Right ventricle myocardium superior (tissue), 1 donor: ENCODE measurements at places on chromosomes 16 and 17. TPM values are rescaled to one million over a fixed set of nuclear protein-coding genes. Genes with fewer than 3 reads are reported as not detected.

DNA sequence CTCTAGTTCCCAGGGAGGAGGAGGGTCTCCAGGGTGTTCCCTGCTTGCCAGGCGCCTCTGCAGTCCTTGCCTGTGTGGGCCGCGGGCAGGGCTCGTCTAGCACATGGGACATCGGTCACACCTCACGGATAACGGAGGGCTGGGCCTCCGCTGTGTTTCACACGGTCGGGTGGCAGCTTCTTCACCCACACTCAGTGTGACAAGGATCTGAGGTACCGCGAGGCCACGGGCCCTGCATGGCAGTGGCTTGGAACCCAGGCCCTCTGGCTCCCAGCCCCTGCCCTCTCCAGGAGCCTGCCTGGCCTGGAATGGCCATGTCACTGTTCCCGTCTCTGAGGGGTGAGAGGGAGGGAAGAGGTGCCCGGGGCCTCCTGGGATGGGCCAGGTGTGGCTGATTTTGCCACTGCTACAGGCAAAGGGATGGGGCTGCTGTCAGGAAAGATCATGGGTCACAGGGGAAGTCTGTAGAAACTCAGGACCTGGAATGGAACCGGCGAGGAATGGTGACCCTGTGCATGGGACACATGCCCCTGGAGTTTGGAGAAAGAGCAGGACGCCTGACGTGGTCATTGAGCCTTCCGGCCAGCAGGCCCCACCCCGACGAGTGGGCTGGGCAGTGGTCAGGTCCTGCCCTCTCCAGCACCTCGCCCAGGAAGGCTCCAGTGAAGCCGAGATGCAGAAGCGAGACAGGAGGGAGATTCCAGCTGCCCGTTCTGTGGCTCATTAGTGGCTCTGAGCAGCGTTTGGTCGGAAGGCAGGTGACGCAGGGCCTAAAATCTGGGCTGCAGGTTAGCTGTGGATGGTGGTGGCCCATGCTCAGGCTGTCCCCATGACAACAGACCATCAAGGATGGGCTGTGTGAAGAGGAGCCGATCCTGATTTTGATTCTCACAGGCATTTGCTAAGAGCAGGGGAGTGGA lies 76.5 kb upstream of the GSE1 start:
- no peak for DNase-seq

- no peak for DNase-seq
Observed at GRCh38 chr16:77794586-77794985, 6.2 kb downstream of the VAT1L start.

- no peak for DNase-seq
Observed at GRCh38 chr16:74252329-74252728, 44.3 kb upstream of the PSMD7 start.

DNA sequence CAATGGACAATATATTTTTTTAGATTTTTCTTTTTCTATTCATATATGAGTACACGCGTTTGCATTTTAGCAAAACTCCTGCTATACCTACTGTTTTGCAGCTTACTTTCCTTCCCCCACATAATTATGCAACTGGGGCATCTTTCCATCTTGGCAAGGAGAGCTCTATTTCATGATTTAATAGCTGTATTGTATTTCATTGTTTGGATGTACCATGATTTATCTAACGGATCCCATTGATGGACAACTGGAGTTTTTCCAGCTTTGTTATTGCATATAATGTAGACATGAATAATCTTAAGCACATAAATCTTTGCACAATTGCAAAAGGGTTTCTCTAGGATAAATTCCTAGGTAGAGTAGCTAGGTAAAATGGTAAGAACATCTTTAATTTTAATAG lies 133.9 kb downstream of the PITPNC1 start:
- no peak for DNase-seq

The EVPL gene
- total RNA-seq, result 0.08 TPM

- DNase-seq, result no peak
Observed at GRCh38 chr17:79633993-79634813, 23.4 kb upstream of the RBFOX3 start.

DNA sequence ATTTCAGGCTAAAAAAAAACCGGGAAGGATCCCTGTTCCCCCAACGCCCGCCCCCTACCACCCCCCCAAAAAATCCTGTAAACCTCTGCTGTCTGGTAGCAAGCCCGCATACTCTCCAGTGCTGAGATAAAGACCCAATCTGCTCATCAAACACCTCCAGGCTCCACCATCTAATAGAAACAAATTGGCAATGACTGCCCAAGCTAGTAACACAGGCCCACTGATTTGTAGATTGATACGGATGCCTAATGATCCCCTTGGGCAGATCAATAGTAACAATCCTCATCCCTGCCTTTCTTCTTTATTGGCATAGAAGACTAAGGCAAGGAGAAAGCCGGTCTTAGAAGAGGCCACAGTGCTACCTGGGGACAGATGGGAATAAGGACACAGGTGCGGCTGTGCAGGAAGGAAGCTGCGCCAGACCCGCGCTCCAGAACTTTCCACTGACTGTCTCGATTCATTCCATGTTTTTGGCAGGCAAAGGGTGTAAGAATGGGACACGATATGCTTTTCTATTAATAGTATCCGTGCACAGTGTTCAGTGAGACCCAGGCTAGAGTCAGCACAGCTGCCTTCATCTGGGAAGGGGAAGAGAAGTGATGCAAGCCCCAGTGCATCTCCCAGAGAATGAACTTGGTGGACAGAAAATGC lies 407.6 kb upstream of the PSMD7 start:
- no peak for DNase-seq

DNA sequence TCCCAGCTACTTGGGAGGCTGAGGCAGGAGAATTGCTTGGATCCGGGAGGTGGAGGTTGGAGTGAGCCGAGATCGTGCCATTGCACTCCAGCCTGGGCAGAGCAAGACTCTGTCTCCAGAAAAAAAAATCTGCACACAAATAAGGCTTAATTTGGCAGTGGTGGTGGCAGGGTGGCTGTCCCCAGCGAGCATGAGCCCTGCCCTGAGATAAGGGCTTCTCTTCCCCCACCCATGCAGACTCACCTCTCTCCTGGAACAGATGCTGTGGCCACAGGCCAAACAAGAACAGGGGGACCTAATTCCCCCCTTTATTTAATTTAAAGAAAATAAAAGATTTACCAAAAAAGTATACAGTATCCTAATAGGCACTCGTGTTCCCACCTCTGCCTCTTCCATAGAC lies 157.2 kb downstream of the RAB11FIP4 start:
- DNase-seq, result no peak

The CRHR1 gene
- total RNA-seq, result not detected

DNA sequence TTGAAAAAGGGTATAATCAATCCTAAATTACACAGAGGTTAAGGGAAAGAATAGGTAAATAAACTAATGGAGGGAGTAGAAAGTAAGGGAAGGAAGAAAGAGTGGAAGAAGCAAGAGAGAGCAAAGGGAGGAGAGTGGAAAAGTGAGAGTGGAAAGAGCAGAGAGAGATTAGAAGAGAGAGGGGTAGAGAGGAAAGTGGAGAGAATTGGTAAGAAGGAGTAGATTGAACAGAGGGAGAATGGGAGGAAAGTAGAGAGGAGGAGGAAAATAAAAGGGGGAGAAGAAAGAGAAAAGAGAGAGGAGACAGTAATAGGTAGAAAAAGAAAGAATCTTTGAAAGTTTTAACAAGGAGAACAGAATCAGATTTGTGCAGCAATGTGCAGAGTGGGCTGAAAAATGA lies 24.9 kb downstream of the TERB1 start:
- no peak for DNase-seq

The HSPB9 gene
- total RNA-seq, result 0.11 TPM

The CX3CL1 gene
- 11.6 TPM for total RNA-seq

The SLFN12 gene
- total RNA-seq, result 3.3 TPM

- DNase-seq, result no peak
Observed at GRCh38 chr16:22004341-22004740, 3.4 kb upstream of the PDZD9 start.
